Parietal lobe (tissue), 2 donors: ENCODE measurements at places on chromosomes 3 and 15. TPM values are rescaled to one million over a fixed set of nuclear protein-coding genes. Genes with fewer than 3 reads are reported as not detected.

ANKRD63 gene
- 0.94 TPM for total RNA-seq

SLC28A2 gene
- total RNA-seq: not detected

PPM1L gene
- total RNA-seq: 106 TPM

PDE8A gene
- 26.6 TPM for total RNA-seq

FANCD2OS gene
- total RNA-seq: not detected

FBXO40 gene
- not detected for total RNA-seq

ABHD5 gene
- total RNA-seq: 27.2 TPM

GABRG3 gene
- 23.8 TPM for total RNA-seq

SLC6A1 gene
- 93.0 TPM for total RNA-seq

GP9 gene
- not detected for total RNA-seq

CPEB1 gene
- total RNA-seq: 4.7 TPM

CLDN1 gene
- 2.5 TPM for total RNA-seq

PPP1R14D gene
- total RNA-seq: not detected

MELTF gene
- total RNA-seq: 3.4 TPM
